ENCODE measurements at places on chromosomes 3 and 15.

DNA sequence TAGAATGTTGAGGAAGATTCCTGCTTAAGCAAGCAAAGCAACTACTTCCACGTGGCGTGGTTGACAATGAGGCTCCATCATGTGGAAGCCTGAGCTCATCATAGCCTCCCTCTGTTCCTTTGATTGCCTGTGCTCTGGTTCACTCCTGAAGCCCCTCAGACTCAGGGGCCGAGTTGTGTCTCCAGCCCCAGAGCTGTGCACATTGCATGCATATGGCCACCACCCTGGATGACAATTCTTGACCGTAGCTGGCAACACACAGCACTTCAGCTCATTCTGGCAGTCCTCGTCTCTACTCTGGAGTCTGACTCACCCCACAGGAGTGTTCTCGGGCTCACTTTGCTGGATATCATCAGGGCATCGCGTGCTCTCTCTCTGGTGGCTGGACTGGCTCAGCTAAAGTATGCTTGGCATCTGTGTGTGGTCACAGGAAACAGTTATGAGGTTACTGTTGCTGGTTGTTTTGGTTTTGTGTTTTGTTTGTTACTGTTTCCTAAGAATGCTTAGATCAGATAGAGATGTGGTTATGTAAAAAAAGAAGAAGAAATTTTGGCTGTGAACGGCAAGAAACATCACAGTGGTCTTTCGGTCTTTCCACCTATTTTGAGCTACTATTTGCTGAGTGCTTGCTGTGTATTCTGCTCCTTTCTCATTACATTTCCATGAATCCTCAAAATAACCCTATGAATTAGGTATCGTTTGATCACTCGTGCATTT lies 41.6 kb upstream of the MRPS22 start:
- H3K27ac ChIP-seq = no peak overlapping the region
- H3K27me3 ChIP-seq = no peaks in the 10 kb centered on the region
- no peaks in the 10 kb centered on the region for H3K36me3 ChIP-seq
- no peak for DNase-seq

DNA sequence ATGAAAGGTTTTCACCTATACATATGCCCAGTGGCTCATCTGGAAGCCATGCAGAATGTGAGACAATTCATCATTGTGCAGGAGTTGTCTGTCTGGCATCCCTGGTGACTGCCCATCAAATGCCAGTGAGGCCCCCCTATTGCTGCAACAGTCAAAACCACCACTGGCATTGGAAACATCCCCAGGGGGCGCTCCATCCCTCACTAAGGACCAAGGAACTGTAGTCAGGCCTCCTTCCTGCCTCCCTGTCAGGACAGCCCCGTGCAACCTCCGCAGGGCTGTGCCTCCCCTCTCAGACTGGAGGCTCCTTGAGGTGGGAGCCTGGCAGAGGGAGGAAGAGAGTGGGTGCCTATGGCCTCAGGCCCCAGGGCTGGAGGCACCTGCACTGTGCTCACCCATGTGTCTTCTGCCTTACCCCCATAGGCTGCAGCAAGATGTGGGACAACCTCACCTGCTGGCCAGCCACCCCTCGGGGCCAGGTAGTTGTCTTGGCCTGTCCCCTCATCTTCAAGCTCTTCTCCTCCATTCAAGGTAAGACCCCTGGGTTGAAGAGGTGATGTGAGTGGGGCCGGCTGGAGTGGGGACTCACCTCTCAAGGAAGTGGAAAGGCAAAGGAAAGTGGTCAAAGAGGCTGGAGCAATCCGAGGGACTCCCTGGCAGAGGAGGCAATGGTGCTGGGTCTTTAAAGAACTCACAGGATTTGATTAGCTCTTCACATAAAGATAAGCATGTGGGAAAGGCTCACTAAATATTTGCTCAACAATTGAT lies 16.5 kb downstream of the VIPR1 start:
- H3K4me3 ChIP-seq = no peak overlapping the region
- no peaks in the 10 kb centered on the region for H3K36me3 ChIP-seq
- no peaks in the 10 kb centered on the region for H3K27me3 ChIP-seq

- no peaks in the 10 kb centered on the region for H3K4me1 ChIP-seq
- DNase-seq = no peak
- no peak overlapping the region for H3K27ac ChIP-seq
- H3K4me3 ChIP-seq = no peak overlapping the region
- H3K27me3 ChIP-seq = no peaks in the 10 kb centered on the region
These were observed 3.4 kb upstream of the UNC13C start for GRCh38 chr15:53974813-53975212.

- no peak for DNase-seq
- H3K36me3 ChIP-seq = no peaks in the 10 kb centered on the region
- no peaks in the 10 kb centered on the region for H3K27me3 ChIP-seq
- H3K27ac ChIP-seq = no peak overlapping the region
- no peak overlapping the region for H3K4me3 ChIP-seq
- no peaks in the 10 kb centered on the region for H3K4me1 ChIP-seq
These were observed 139.6 kb upstream of the ADAMTS9 start for GRCh38 chr3:64827431-64827830.

DNA sequence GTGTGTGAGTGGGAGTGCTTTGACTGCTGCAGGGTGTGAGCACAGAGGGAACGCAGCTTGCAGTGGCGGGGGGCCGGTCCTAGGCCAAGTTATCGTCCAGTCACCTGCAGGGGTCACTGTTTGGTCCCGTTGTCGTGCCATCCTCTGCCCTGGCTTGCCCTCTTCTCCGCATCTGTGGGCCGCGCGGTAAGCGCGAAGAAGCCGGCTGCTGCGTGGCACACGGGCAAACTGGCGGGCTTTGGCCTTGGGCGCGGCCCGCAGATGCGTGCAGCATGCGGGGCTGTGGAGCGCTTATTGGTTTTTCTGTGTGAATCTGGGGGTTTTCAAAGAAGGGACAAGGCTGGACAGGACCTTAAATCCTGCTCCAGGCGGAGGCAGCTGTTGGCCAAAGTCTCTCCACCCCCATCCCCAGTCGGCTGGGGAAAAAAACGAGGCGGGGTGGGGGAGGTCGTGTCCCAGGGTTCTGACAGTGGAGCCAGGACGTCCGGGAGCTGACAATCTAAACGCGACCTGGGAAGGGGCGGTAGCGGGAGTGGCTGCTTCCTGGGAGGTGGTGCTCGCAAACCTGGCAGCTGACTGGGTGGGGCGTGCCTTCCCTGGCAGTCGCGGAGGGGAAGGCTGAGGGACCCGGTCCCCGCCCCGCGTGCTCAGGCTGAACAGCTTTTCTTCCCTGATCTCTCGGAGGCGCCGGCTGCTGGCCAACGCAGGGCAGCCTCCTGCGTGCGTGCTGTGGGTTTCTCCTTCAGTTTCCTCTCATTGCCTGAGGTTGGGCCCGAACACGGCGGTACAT lies 39.7 kb upstream of the VEPH1 start:
- no peak for DNase-seq
- H3K36me3 ChIP-seq = no peaks in the 10 kb centered on the region
- H3K4me1 ChIP-seq = no peaks in the 10 kb centered on the region
- no peak overlapping the region for H3K4me3 ChIP-seq
- H3K27me3 ChIP-seq = no peaks in the 10 kb centered on the region
- no peak overlapping the region for H3K27ac ChIP-seq

DNA sequence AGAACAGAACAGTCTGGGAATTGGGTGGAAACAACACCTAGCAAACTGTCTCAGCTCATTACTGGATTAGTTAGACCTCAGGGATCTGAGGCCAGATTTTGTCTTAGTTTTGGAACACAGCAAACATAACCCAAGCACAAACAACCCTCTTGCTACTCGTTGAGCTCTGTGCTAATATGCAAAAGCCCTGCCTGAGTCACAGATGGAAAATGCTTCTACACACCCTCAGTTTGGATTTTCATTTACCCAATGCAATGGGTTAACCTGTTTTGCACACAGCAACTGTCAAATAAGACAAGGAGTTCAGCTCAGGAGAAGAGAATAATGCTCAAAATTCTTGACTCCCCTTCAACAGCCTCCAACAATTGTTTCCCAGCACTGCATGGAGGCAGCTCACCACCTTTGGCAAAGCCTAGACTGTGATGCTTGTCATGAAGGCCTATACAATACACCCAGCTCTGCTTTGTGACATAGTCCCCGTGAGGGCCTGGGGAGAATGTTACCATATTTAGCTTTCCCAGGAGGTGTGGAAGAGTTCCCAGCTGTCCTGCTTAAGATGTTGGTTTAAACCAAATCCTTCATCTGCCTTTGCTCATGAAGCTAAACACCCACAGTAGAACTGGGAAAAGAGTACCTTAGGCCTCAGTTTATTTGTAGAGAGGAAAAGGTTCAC lies 68.9 kb upstream of the MNS1 start:
- peaks cover 3% of the 10 kb centered on the region for H3K27me3 ChIP-seq
- peaks cover 11% of the 10 kb centered on the region for H3K4me1 ChIP-seq
- H3K27ac ChIP-seq = no peak overlapping the region
- no peak for DNase-seq

DNA sequence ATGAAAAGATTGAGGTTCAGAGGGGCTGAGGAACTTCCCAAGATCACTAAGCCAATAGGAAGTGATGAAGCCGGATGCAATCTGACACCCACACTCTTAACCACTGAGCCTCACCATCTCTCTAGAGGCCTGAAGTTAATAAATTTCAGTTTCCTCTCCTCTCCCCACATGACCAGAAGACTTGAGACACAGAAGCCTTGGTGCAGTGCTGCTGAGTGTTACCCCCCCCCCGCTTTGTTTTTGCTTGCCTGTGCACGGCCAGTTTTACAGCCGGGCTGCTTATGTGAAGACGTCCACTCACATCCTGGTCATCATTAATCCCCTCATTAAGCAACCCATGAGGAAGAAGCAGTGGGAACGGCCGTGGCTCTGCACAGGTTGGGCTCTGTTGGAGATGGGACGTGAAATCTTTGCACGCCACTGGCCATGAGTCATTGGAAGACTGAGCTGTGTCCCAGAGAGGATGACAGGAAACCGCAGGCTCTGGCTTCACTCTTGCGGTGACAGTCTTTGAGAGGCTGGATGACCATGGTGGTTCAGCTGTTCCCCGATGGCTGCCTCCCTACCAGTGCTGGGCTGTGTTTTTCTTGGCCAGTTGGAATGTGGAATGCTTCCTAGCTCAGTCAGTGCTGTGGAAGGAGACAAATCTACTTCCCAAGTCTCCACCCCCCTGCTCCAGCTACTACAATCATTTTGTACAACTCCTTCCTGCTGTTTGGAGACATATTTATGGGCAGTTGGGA lies 232.6 kb upstream of the LRTM1 start:
- no peaks in the 10 kb centered on the region for H3K27me3 ChIP-seq
- H3K27ac ChIP-seq = no peak overlapping the region
- no peak overlapping the region for H3K4me3 ChIP-seq
- no peaks in the 10 kb centered on the region for H3K36me3 ChIP-seq

- no peak overlapping the region for H3K4me3 ChIP-seq
- DNase-seq = no peak
- H3K27me3 ChIP-seq = no peaks in the 10 kb centered on the region
- no peaks in the 10 kb centered on the region for H3K4me1 ChIP-seq
- no peaks in the 10 kb centered on the region for H3K36me3 ChIP-seq
- H3K27ac ChIP-seq = no peak overlapping the region
These were observed 50.7 kb upstream of the MELTF start for GRCh38 chr3:197080344-197080743.

- no peaks in the 10 kb centered on the region for H3K36me3 ChIP-seq
- H3K4me1 ChIP-seq = no peaks in the 10 kb centered on the region
- H3K27ac ChIP-seq = no peak overlapping the region
- DNase-seq = no peak
- H3K4me3 ChIP-seq = no peak overlapping the region
These were observed 130.2 kb upstream of the STRIT1 start for GRCh38 chr3:155423526-155424322.

DNA sequence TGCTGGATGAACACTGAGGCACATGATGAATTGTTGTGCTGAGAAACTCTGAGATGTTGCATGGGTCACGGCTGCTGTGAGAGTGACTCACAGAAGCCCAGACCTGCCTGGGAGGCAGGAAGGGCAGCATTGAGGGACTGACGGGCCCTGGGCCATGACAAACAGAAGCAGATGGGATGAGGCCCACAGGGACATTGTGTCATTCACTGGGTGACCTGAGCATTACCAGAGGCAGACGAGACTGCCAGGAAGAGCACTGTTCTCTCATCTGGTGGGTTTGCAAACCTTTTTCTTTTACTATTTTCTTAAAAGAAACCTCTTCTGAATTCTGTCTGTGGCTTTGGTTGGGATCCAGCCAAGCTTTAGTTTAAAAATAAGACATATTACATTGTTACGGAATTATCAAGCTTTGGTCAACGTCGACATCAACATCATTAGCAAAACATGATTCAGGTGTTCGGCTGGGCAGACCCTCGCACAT lies 67.8 kb downstream of the BDH1 start:
- no peak overlapping the region for H3K4me3 ChIP-seq
- no peaks in the 10 kb centered on the region for H3K36me3 ChIP-seq
- no peak overlapping the region for H3K27ac ChIP-seq

DNA sequence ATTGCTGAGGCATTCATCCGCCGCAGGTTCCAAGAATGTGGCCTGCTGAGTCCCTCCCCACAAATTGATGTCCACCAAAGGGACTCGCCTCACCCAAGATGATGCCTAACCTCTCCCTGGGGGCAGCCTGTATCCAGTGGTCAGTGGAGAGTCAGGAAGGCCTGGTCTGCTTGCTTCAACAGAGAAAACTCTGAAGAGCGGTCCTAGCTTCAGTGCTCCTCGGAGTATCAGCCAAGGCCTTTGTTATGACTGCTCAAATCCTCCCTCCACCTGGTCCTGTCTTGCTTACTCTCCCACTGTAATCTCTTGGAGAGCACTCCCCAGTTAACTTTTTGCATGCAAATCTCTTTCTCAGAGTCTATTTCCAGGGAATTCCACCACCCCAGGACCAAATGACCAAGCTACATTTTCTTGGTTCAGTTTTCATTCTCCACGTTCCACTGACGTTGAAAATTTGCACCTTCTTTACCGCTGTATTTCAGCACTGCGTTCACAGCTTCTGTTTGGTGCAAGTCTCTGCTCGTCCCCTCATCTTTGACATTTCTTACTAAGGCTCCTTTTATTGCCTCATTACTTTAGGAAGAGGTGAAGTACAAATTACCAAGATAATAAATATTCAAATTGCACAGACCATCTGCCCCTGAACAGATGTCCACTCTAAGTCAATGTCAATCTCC lies 22.3 kb downstream of the CMTM7 start:
- H3K27ac ChIP-seq = no peak overlapping the region
- H3K4me3 ChIP-seq = no peak overlapping the region
- no peaks in the 10 kb centered on the region for H3K27me3 ChIP-seq
- DNase-seq = no peak
- peaks cover 66% of the 10 kb centered on the region for H3K4me1 ChIP-seq

- H3K27ac ChIP-seq = no peak overlapping the region
- no peaks in the 10 kb centered on the region for H3K4me1 ChIP-seq
- H3K36me3 ChIP-seq = no peaks in the 10 kb centered on the region
- H3K27me3 ChIP-seq = no peaks in the 10 kb centered on the region
These were observed 31.0 kb upstream of the TM4SF4 start for GRCh38 chr3:149443545-149443912.

- H3K27ac ChIP-seq = no peak overlapping the region
- H3K36me3 ChIP-seq = no peaks in the 10 kb centered on the region
- no peaks in the 10 kb centered on the region for H3K27me3 ChIP-seq
- H3K4me1 ChIP-seq = peaks cover 73% of the 10 kb centered on the region
- no peak for DNase-seq
These were observed 201.9 kb downstream of the TNIK start for GRCh38 chr3:171258316-171258715.

GRCh38 chr3:46971742-46972141 lies 4.8 kb downstream of the CCDC12 start:
- no peak overlapping the region for H3K27ac ChIP-seq
- no peak for DNase-seq
- H3K27me3 ChIP-seq = no peaks in the 10 kb centered on the region
- no peaks in the 10 kb centered on the region for H3K36me3 ChIP-seq
- H3K4me3 ChIP-seq = no peak overlapping the region

Measured in CD8-positive, alpha-beta memory T cell (primary cell).